ENCODE measurements at places on chromosomes 2 and 18. TPM values are rescaled to one million over a fixed set of nuclear protein-coding genes. Genes with fewer than 3 reads are reported as not detected.

Gene TMEM247
- total RNA-seq: not detected

Gene CFAP210
- total RNA-seq: 0.74 TPM

Gene ARHGAP28
- 16.2 TPM for total RNA-seq

Gene SERPINB4
- not detected for total RNA-seq

Gene MC2R
- total RNA-seq: not detected

Gene CPLX4
- total RNA-seq: under 0.01 TPM

Gene UBE2E3
- 252 TPM for total RNA-seq
